ENCODE measurements at places on chromosomes 1 and 21. TPM values are rescaled to one million over a fixed set of nuclear protein-coding genes. Genes with fewer than 3 reads are reported as not detected.

DNA sequence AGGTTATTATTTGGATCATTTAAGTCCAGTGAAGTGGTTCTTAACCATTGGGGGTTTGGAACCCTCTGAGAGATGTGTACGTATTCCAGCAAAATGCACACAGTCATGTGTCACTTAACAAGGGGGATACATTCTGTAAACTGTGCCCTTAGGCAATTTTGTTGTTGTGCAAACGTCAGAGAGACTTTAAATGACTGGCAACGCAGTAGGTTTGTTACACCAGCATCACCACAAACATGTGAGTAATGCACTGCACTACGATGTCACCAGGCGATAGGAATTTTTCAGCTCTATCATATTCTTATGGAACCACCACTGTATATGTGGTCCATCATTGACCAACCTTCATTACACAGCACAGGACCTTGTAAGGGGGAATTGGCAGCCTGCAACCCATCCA is 11.9 kb downstream of the AHCYL1 start:
- no peak overlapping the region for H3K4me3 ChIP-seq
- DNase-seq: no peak
- peaks cover 11% of the 10 kb centered on the region for H3K36me3 ChIP-seq
- H3K27me3 ChIP-seq: no peaks in the 10 kb centered on the region
- H3K27ac ChIP-seq: no peak overlapping the region

GRCh38 chr1:94324178-94324544 is 86.8 kb upstream of the ARHGAP29 start:
- no peaks in the 10 kb centered on the region for H3K27me3 ChIP-seq
- H3K36me3 ChIP-seq: no peaks in the 10 kb centered on the region
- H3K4me1 ChIP-seq: peaks cover 16% of the 10 kb centered on the region
- peak overlapping the region; percentile 65 for H3K27ac ChIP-seq

CRNN gene
- polyA plus RNA-seq: not detected

CRYAA gene
- polyA plus RNA-seq: not detected

GRCh38 chr1:205354259-205355074 is 2.3 kb downstream of the KLHDC8A start:
- no peak for DNase-seq
- H3K4me3 ChIP-seq: no peak overlapping the region
- H3K4me1 ChIP-seq: peaks cover 3% of the 10 kb centered on the region
- H3K36me3 ChIP-seq: no peaks in the 10 kb centered on the region

- H3K27ac ChIP-seq: no peak overlapping the region
- H3K36me3 ChIP-seq: no peaks in the 10 kb centered on the region
- H3K4me3 ChIP-seq: no peak overlapping the region
- DNase-seq: no peak
- no peaks in the 10 kb centered on the region for H3K27me3 ChIP-seq
- no peaks in the 10 kb centered on the region for H3K4me1 ChIP-seq
Observed at GRCh38 chr21:38938343-38938742, 132.6 kb downstream of the ETS2 start.

- H3K27ac ChIP-seq: no peak overlapping the region
- no peak overlapping the region for H3K4me3 ChIP-seq
- no peaks in the 10 kb centered on the region for H3K27me3 ChIP-seq
- no peaks in the 10 kb centered on the region for H3K36me3 ChIP-seq
- no peak for DNase-seq
- peaks cover 3% of the 10 kb centered on the region for H3K4me1 ChIP-seq
Observed at GRCh38 chr1:114314098-114314497, 160.4 kb upstream of the SYT6 start.

- H3K27ac ChIP-seq: no peak overlapping the region
- H3K36me3 ChIP-seq: no peaks in the 10 kb centered on the region
- no peak for DNase-seq
- no peak overlapping the region for H3K4me3 ChIP-seq
- H3K27me3 ChIP-seq: peaks cover 36% of the 10 kb centered on the region
- no peaks in the 10 kb centered on the region for H3K4me1 ChIP-seq
Observed at GRCh38 chr1:30684881-30685795, 38.2 kb downstream of the MATN1 start.

FCER1G gene
- 14.6 TPM for polyA plus RNA-seq

- peaks cover 8% of the 10 kb centered on the region for H3K4me1 ChIP-seq
- no peaks in the 10 kb centered on the region for H3K27me3 ChIP-seq
- no peak overlapping the region for H3K4me3 ChIP-seq
- H3K27ac ChIP-seq: peak overlapping the region; percentile 25
- peak; percentile 53 for DNase-seq
- no peaks in the 10 kb centered on the region for H3K36me3 ChIP-seq
Observed at GRCh38 chr1:115545791-115546733, 95.7 kb upstream of the VANGL1 start.

DNA sequence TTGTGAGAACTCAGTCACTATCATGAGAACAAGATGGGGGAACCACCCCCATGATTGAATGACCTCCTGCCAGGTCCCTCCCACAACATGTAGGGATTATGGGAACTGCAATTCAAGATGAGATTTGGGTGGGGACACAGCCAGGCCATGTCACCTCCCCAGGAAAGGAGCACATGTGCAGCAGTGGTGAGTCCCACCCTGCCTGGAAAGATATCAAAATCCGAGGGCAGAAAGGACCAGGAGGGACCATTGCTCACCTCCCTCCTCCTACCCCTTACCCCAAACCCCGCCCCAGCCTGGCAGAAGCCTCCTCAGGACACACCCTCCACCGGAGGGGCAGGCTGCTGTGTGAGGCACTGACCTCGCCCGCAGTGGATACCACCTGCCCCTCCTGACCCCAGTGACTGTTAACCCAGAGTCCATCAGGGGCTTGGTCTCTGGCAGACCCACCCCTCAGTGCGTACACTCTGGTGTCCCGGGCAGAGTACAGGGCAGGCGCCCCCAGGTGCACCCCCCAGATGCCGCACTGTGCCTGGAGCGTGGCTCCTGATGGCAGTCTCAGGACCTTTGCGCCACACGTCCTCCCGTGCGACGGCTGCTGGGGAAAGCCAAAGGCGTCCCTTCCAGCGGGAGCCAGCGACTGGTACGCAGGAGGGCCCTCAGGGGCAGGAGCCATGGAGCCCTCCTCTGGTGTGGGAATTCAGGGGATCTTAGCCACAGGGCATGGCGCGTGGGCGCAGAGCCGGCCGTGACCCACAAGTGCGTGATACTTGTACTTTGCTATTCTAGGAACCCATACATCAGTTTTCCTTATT is 20.9 kb downstream of the PDXK start:
- H3K36me3 ChIP-seq: peaks cover 32% of the 10 kb centered on the region
- no peak for DNase-seq
- no peak overlapping the region for H3K4me3 ChIP-seq
- H3K27me3 ChIP-seq: no peaks in the 10 kb centered on the region
- H3K27ac ChIP-seq: no peak overlapping the region
- peaks cover 3% of the 10 kb centered on the region for H3K4me1 ChIP-seq

AQP10 gene
- polyA plus RNA-seq: 1.2 TPM

DNA sequence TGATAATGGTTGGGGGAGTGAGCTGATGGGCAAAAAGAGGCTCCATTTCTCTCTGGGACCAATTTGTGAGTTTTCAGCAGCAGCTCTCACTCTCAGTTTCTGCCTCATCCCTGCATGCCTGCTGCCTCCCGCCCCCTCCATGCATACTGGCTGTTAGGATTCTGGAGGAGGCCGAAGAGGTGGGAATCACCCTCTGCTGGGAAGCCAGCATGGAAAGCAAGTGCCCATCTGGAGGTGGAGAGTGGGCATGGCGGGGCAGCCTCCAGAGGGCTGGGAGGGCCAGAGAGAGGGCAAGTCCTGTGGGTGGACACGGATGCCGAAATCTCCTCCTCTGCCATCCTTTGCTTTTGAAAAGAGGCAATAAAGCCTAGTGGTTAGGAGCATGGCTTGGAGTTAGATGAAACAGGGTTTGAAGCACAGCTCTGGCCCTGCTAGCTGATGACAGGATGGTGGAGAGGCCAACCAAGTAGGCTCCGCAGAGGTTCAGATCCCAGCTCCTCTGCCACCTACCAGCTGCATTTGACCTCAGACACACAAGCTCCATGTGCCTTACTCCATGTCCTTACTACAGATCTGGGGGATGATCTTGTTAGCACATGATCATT is 113.4 kb downstream of the GRIK3 start:
- no peak overlapping the region for H3K27ac ChIP-seq
- no peaks in the 10 kb centered on the region for H3K4me1 ChIP-seq
- H3K27me3 ChIP-seq: peaks cover 18% of the 10 kb centered on the region
- no peak overlapping the region for H3K4me3 ChIP-seq
- no peaks in the 10 kb centered on the region for H3K36me3 ChIP-seq
- no peak for DNase-seq

DNA sequence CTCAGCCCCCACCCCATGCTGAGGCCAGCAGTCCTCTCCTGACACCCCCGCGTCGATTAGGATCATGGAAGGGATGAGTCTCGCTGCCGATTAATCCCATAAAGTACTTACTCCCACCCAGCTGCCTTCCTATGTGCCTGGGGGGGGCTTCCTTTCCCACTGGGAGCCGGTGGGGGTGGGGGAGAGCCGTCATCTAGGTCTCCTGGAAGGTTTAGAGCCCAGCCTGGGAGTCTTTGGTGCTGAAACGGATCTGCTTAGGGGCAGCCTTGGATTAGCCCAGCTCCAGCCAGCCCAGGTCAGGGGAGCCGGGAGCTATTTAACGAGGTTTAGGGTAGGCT is 9.8 kb downstream of the SAMD11 start:
- no peak overlapping the region for H3K27ac ChIP-seq
- peaks cover 12% of the 10 kb centered on the region for H3K4me1 ChIP-seq
- H3K36me3 ChIP-seq: no peaks in the 10 kb centered on the region
- H3K4me3 ChIP-seq: no peak overlapping the region
- H3K27me3 ChIP-seq: peaks cover 54% of the 10 kb centered on the region
- DNase-seq: no peak

SELL gene
- 1.6 TPM for polyA plus RNA-seq

CD34 gene
- 41.8 TPM for polyA plus RNA-seq

DNA sequence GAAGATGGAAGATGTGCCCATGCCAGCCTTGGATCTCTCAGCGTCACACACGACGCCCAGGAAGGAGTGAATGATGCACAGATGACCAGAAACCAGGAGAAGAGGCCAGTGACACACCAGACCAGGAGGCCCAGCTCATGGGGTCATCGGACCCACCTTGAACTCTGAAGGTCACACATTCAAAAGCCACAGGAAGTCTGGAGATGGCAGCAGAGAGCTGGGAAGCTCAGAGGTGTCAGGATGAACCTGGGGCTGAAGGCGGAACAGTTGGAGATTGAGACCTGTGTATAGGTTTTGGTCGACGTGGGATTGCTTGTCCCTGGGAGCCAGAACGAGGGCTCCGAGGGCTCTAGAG is 43.6 kb downstream of the SLC19A1 start:
- no peak overlapping the region for H3K27ac ChIP-seq
- H3K4me3 ChIP-seq: no peak overlapping the region
- no peaks in the 10 kb centered on the region for H3K4me1 ChIP-seq
- peak; percentile 15 for DNase-seq
- H3K36me3 ChIP-seq: peaks cover 43% of the 10 kb centered on the region

DNA sequence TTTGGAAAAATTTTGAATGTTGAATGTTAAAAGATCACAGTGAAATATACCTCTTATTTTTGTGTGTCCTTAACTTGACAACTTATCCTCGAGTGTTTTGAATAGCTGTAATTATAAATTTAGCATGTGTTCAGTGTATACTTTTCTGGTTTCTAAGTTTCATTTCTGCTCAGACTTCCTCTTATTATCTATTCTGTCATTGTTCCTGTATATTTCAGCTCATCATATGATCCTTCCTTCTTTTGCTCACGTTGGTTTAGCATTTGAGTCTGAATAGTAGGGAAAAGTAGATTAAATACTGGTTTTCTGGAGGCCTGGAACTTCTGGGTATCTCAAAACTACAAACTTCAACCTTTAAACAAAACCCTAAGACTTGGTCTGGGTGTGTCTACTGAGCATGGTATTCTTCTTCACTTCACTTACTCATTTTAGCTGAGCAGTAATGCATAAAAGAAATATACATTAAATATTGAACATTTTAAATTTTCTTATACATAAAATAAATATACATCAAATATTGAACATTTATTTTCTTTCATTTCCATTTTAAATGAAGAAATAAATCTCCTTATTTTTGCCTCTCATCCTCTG is 3.3 kb upstream of the ATP6V1G3 start:
- H3K27ac ChIP-seq: no peak overlapping the region
- no peaks in the 10 kb centered on the region for H3K36me3 ChIP-seq
- no peak overlapping the region for H3K4me3 ChIP-seq
- no peaks in the 10 kb centered on the region for H3K27me3 ChIP-seq
- H3K4me1 ChIP-seq: no peaks in the 10 kb centered on the region
- DNase-seq: no peak

All from heart left ventricle (tissue), 16 donors.